ENCODE measurements at places on chromosomes 11 and 22.

DNA sequence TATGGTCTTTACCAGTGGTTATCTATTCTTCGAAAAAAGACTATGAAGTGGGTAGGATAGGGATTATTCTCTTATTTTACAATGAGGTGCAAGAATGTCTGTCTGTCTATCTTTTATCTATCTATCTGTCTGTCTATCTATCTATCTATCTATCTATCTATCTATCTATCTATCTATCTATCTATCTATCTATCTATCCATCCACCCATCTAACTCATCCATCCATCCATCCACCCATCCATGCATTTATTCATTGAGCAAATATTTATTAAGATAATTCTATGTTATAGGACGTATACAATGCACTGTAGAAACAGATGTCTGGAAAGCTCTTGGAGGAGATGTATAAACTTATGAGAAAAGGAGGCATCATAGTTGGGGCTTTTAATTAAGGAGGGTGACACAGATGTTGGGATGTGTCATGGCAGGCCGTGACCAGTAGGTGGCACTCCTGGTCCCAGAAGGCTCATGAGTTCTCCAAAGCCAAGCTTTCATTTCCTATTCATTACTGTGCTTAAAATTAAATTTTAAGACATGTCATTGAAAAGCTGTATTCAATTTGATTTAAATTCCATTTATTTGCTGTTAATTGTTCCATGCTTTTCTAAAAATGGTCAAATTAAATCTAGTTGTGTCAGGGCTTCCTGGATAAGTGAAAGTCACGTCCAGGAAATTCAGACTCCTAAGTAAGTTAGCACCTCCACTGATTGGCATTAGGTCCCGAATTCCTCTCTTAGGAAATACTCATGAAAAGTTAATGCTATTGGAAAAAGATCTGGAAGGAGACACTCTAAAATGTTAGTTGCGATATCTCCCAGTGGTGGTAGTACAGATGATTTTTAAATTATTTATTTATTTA, 19.0 kb upstream of the E2F8 start:
- peak; percentile 70 for DNase-seq

GRCh38 chr11:128400382-128401203, 186.8 kb downstream of the ETS1 start:
- DNase-seq = no peak

- DNase-seq = no peak
Observed at GRCh38 chr22:38009000-38009806, 24.8 kb upstream of the SOX10 start.

GRCh38 chr22:41015003-41015402, 63.8 kb downstream of the RBX1 start:
- no peak for DNase-seq

- DNase-seq = no peak
Observed at GRCh38 chr11:126834573-126834972, 166.0 kb downstream of the KIRREL3 start.

GRCh38 chr22:40313007-40313406, 33.3 kb upstream of the ADSL start:
- no peak for DNase-seq

- DNase-seq = no peak
Observed at GRCh38 chr22:45968003-45968650, 8.8 kb downstream of the WNT7B start.

- peak; percentile 74 for DNase-seq
Observed at GRCh38 chr22:46287873-46288751, 8.6 kb upstream of the GTSE1 start.

Measured in activated CD4-positive, alpha-beta T cell treated with anti-CD3 and anti-CD28 coated beads, Interleukin-10, Interleukin-2, amounts not matched to agents 100 ng/mL and 50 ng/mL, durations not matched to agents 16 hours and 8 hours (primary cell).